ENCODE measurements at places on chromosomes 11 and 22.

DNA sequence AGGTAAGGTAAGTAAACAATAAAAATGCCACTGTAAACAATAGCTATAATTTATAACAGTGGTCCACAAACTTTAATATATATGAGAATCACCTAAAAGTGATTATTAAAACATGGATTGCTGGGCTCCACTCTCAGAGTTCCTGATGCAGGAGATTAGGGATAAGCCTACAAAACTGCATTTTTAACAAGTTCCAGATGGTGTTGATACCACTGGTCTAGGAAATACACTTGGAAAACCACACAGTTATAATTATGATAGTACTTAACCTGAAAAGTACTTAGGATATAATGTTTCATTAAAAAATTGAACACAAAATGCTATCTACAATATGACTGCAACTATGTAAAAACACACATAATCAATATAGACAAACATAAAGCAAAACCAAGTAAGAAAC lies 20.4 kb downstream of the FCHSD2 start:
- DNase-seq: no peak

DNA sequence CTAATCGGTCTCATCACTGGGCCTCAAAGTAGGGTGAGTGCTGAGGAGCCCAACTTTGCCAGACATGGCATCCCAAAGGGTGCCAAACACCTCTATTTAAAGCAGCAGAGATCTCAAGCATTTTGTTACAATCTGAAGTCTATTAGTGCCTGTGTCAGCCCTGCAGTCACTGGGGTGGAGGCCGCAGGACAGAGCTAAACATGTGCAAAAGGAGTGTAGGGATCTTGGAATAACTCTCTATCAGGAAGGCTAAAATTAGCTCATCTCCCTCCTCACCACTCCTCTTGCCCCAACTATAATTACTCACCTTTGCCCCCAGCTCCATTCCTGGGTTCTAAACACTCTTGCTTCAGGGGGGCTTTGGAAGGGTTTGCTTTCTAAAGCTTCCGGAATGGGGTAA lies 87.5 kb downstream of the TIMP3 start:
- DNase-seq: no peak

GRCh38 chr11:115710426-115710825 lies 206.2 kb upstream of the CADM1 start:
- no peak for DNase-seq

- DNase-seq: no peak
Measured at GRCh38 chr11:19018901-19019300, 41.6 kb downstream of the MRGPRX2 start.

Data from stromal cell of bone marrow (primary cell).